GM12892 (cell line): ENCODE measurements at places on chromosomes 1 and 21.

DNA sequence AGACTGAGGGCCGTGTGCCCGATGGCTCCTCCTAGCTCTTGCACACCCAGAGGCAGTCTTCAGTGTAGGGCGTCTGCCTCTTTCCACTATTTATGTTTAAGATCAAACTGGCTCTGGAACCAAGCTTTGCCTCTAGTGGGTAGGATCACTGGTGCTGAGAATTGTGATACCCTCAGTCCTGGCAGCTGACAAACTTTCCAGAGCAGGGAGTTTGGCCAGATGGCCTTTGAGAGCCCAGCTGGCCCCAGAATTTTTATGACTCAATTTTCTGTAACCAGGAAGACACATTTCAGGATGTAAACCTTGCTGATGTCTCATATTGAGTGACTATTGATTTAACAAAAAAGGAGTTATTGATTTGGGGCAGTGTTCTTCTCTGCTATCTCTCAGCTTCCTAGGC is 6.7 kb downstream of the COQ8A start:
- no peak for DNase-seq

GRCh38 chr1:66641891-66642473 is 108.0 kb downstream of the SGIP1 start:
- no peak for DNase-seq

DNA sequence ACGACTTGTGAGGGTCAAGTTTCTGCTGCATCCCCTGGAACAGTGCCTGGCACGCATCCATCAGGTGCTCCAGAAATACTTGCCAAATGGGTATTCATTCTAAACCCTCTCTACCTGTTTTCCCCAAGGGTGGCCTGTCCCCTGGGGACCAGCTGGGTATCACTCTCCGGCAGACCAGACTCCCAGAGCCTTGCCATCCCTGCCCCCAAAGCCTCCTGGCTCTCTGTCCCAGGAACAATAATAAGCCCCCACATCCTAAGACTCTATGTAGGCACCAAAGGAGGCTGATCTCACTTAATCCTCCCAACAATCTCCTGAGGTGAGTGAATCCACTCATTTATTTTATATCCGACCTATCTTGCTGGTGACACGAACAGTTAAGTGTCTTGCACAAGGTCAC is 96.7 kb downstream of the MRPL37 start:
- no peak for DNase-seq

- no peak for DNase-seq
Measured at GRCh38 chr1:47624531-47624930, 186.7 kb downstream of the FOXD2 start.

GRCh38 chr1:155177192-155177917 is 3.7 kb downstream of the TRIM46 start:
- DNase-seq = peak; percentile 13

DNA sequence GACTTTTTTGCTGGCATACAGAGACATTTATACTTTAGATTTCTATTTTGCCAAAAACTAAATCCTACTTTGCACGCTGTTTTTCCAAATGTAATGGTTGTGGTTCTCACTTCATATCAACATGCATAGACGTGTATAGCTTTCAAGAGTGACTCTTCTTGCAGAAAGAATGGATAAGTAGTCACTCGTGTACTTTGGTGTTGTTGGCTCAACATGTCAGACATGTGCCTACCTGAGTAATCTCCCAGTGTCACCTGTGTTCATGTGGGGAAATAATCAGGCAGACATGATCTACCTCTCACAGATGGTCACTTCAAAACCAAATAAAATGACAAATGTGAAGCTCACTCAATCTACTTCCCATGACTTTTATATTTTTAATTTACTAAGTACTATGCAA is 73.1 kb downstream of the GPR88 start:
- no peak for DNase-seq
